CD4-positive, alpha-beta T cell treated with Interleukin-21 for 1 hour (primary cell): ENCODE measurements at places on chromosomes 4 and X.

DNA sequence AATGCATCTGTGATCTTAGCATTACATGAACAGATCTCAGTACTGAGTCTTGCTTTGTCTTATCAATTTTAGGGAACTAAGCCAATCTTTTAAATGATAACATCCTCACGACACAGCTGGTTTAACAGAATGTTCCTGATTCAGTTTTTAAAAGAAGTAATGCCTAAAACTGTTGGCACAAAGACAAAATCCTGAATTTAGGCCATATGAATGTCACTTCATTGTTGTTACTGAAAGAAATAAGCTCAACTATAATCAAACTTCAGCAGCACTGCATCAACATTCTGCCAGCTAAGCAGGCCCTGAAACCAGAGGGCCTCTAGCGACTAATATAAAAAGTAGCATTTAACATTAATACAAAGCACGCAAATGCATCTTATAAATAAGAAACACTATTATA, 130.6 kb downstream of the FRYL start:
- DNase-seq = no peak

- no peak for DNase-seq
Observed at GRCh38 chr4:37757121-37757520, 69.4 kb upstream of the PGM2 start.

DNA sequence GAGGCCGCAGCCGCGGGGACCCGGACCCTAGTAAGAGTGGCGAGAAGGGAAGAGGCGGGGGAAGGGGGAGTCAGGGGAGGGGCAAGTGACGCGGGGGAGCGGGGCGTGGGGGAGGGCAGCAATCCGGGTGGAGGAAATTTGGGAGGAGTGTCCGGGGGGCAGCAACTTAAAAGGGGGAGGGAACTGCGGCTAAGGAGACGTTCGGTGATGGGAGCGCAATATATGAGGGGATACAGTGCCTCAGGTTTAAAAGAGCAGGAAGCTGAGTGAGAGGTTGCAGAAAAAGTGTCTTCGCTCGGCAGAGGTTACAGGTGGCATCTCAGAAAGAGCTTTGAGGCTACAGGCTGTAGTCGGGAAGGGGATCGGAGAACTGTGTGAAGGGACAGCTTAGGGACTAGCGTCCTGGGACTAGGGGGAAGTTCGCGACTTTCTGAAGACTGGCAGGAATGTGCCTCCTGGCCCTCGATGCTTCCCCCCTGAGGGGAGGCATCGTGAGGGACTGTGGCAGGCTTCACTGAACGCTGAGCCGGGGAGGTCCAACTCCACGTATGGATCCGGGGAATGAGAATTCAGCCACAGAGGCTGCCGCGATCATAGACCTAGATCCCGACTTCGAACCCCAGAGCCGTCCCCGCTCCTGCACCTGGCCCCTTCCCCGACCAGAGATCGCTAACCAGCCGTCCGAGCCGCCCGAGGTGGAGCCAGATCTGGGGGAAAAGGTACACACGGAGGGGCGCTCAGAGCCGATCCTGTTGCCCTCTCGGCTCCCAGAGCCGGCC, 519 bp downstream of the FOXO4 start:
- DNase-seq = peak; percentile 82

- DNase-seq = no peak
Observed at GRCh38 chrX:47234583-47234982, 1.8 kb downstream of the USP11 start.

- DNase-seq = no peak
Observed at GRCh38 chrX:48458711-48459110, 11.3 kb downstream of the SLC38A5 start.

GRCh38 chr4:99615170-99615820, 40.7 kb downstream of the MTTP start:
- DNase-seq = no peak

DNA sequence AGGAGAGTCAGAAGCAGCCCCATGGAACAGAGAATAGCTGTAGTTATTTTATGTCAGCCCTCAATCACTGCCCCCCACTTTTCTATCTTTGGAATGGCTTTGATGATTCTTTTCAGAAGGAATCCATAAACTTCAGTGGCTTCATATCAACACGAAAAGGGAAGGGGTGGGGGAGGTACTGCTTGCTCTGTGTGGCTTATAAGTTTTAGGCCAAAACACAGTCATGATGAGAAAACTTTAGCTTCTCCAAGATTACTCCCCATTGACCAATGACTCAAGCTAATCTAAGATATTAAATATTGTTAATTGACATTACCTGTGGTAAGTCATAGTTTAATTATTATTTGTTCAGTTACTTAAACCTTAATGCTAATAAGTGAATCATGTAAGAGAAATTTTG, 669.6 kb upstream of the FAM241A start:
- no peak for DNase-seq

DNA sequence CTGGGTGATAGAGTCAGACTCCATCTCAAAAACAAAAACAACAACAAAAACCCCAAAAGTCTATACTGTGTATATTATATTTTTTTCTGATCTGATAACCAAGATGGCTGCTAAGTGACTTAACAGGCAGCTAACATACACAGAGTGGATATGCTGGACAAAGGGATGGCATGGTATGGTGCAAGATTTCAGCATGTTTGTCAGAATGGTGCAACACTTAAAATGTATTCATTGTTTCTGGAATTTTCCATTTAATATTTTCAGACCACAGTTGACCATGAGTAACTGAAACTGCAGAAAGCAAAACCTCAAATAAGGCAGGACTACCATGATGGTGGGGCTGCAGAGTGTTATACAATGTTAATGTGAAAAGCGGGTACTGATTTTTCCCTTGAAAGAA, 6.1 kb upstream of the BOD1L1 start:
- no peak for DNase-seq

- DNase-seq = no peak
Observed at GRCh38 chr4:7046971-7047370, 3.8 kb downstream of the TADA2B start.

- DNase-seq = no peak
Observed at GRCh38 chr4:23266401-23266800, 573.7 kb downstream of the GBA3 start.

- no peak for DNase-seq
Observed at GRCh38 chr4:45004847-45005565, 278.6 kb upstream of the GNPDA2 start.

GRCh38 chr4:168710353-168710946, 213.6 kb downstream of the PALLD start:
- no peak for DNase-seq

DNA sequence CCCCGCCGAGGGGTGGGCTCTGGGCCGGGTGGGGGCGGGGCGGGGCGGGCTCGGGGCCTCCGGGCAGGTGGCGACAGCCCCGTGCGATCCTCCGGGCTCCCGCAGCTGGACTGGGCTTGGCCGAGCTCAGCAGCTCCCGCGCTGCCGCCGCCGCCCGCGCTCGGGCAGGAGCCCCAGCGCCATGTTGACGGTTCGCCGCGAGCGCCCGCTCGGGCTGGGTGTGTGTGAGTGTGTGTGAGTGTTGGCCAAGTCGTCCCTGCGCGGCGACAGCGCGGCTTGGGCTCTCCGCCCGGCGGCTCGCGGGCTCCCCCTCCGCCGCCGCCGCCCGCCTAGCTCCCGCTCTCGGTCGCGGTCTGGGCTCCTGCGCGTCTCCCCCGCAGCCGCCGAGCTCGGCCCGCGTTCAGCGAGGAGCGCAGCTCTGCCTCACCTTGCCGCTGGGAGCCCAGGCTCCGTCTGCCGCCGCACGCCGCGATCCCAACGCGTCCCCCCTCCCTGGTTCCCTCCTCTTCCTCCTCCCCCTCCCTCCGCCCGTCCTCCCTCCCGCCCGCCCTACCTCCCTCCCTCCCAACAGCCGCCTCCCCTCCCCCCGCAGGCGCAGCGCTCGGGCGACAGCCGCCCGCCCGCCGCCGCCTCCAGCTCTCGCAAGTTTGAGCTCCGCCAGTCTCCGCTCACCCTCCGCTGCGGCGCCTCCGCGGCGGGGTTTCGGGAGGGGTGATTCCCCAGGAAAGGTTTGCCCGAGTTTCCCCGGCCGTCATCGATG, at the start of gene BCOR:
BCOR (minus strand) TSS at position 455 of the 760 bp plus-strand sequence. CDS start 20,029 bp downstream, outside the sequence.
- peak; percentile 79 for DNase-seq

DNA sequence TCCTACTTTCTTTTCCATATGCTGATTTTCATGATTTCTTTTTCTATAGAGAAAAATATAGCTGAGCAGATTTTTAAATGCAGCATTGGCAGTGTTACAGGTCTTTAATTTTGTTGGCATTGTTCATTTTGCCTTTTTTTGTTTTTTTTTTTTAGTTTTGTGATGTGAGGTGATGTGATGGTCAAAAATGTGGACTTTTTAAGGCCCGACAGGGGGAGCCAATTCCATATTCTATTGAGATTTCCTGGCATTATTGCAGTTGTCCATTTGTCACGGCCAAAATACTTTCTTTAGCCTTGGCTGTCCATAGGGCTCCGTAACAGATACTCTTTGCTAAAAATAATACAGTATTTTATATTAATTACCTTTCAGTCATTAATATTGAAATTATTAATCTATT, 47.8 kb downstream of the SLIT2 start:
- no peak for DNase-seq

DNA sequence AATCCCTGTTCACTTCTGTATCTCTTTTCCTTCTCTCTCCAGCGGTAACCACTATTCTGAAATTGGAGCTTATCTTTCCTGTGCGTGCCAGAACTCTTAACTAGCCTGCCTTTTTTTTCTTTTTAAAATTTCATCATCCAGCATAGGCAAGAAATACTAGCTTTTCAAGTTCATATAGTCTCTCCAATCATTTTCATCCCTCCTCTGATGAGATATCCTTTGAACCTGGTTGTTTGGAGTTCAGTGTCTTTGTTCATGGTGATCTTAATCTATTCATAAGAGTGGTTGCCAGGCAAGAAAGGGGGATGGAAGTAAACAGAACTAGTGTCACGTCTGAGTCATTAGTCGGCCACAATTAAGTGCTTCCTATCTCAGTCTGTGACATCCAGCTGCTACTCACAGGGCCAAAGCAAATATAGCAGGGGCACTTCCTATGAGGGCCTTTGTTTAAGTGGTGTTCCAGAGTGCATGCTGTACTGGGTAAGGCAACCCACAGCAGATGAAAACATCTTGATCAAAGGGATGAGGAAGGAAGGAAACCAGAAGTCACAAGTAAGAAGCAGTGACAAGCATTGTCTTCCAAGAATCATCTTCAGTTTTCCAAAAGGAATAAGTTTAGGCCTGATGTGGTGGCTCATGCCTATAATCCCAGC, 56.4 kb upstream of the XIAP start:
- peak; percentile 49 for DNase-seq

DNA sequence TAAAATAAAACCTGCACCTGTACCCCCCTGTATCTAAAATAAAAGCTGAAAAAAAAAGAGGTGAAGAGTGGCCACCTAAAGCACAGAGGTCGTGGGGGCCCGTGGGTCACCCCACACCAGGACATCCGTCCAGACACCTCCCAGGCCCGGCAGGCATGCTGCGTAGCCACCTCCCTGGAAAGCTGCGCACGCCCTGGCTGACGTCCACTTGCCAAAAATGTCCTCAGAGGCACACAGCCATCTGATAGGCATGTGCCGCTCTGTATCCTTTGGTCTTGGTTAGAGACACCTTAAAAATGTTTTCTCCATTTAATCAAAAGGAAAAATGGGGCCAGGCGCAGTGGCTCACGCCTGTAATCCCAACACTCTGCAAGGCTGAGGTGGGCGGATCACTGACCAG, 17.7 kb downstream of the FAM53A start:
- DNase-seq = no peak

DNA sequence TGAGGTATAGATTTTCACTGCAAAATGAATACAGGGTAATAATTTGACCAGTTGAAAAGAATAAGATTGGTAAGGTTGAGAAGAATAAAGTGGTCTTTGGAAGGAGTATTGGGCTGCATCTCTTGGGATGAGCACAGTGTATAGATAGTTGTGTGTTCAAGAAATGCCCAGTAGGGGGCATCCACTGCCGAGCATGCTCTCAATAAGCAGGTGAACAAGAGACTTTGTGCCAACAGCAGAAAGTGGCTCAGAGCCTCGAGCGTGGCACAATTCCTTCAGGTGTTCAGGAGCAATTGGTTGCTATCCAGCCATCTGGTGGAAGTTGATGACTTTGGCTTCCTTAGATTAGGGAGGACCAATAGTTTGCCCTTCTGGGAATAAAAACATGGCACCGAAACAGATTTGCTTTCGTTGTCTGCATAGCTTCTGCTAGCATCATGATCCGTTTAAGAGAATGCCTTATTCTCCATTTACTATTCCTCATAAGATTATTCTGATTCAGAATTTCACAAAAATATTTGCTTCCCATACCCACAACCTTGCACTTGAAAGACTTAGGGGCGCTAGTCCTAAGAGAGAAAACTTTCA, 258.1 kb upstream of the NEIL3 start:
- peak; percentile 23 for DNase-seq

- no peak for DNase-seq
Observed at GRCh38 chr4:26298198-26298947, 22.4 kb upstream of the RBPJ start.

- no peak for DNase-seq
Observed at GRCh38 chr4:102308032-102308799, 37.1 kb downstream of the SLC39A8 start.

- DNase-seq = no peak
Observed at GRCh38 chrX:56795309-56795868, 66.3 kb downstream of the NBDY start.

- DNase-seq = no peak
Observed at GRCh38 chr4:19850909-19851308, 400.8 kb upstream of the SLIT2 start.

GRCh38 chr4:55256787-55257186, 89.3 kb upstream of the SRD5A3 start:
- no peak for DNase-seq

DNA sequence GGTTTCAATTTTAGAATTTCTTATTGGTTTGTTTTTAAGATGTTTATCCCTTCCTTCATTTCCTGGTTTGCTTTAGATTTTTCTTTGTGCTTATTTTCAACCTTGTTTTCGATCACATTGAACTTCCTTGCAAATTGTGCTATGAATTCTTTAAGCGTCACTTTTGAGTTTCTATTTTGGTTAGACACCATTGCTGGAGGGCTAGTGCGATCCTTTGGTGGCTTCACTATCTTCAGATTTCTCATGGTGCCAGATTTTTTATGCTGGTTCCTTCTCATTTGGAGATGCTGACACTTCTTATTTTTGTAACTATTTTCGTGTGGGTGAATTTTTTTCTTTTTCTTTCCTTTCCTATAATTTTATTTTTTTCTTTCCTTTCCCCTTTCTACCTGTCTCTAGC, 227.2 kb upstream of the HDX start:
- no peak for DNase-seq

DNA sequence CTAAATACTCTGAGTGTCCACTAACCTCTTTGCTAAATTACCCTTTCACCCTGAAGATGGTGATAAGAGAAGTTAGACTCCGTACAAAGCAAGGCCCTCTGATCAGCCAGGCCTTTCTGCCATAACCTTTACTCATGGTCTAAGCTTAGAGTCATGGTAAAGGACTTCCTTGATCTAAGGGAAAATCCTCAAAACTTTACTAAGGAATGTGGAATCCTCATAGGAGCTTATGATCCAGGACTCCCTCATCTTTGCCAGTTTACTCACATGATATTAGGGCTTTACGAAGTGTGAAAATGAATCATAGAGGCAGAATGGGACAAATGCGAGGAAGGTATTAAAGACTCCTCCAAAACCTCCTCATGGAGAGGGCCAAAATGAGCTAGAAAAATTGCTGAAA, 7.9 kb upstream of the FAM13A start:
- no peak for DNase-seq
